ENCODE measurements at places on chromosomes 7 and 10. TPM values are rescaled to one million over a fixed set of nuclear protein-coding genes. Genes with fewer than 3 reads are reported as not detected.

DNA sequence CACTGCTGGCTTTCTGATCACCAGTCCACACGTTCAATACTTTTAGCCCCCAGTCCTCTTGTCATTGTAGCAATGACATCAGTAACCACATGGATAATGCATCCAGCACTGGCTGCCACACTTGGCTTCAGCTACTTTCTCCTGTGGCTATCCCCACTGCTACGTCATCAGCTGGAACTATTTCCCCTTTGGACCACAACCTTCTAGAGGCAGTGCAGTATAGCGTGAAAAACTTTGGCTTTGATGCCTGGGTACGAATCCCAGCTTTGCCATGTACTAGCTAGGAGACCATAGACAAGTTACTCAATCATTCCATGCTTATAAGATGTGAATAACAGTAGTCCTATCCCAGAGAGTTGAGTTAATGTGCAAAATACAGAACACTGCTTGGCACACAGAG, 63.2 kb downstream of the CCDC3 start:
- H3K27ac ChIP-seq, result no peak overlapping the region
- no peaks in the 10 kb centered on the region for H3K4me1 ChIP-seq
- no peak overlapping the region for H3K4me3 ChIP-seq
- H3K27me3 ChIP-seq, result no peaks in the 10 kb centered on the region
- no peaks in the 10 kb centered on the region for H3K36me3 ChIP-seq

DNA sequence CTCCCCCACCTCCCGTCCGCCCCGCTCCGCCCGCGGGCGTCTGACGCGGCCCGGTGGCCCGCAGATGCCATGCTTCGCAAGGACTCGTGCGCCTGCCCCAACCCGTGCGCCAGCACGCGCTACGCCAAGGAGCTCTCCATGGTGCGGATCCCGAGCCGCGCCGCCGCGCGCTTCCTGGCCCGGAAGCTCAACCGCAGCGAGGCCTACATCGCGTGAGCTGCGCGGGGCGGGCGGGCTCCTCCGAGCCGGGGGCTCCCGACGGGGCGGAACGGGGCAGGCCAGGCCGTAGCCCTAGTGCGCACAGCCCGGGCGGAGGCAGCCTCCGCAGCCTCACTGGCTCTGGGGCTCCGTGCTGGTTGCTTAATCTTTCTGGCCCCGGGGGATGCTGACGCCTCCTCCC, 2.8 kb downstream of the ASIC3 start:
- no peaks in the 10 kb centered on the region for H3K27me3 ChIP-seq
- peaks cover 23% of the 10 kb centered on the region for H3K4me1 ChIP-seq
- H3K4me3 ChIP-seq, result no peak overlapping the region
- peak; percentile 50 for DNase-seq
- H3K36me3 ChIP-seq, result no peaks in the 10 kb centered on the region

The SPAM1 gene
- total RNA-seq, result not detected

The TRIM50 gene
- total RNA-seq, result 0.17 TPM

The PRKG1 gene
- not detected for total RNA-seq

All from CD4-positive, alpha-beta T cell (primary cell).